ENCODE measurements at places on chromosomes 6 and 20.

GRCh38 chr6:87789198-87789899, 87.3 kb upstream of the AKIRIN2 start:
- DNase-seq: no peak

DNA sequence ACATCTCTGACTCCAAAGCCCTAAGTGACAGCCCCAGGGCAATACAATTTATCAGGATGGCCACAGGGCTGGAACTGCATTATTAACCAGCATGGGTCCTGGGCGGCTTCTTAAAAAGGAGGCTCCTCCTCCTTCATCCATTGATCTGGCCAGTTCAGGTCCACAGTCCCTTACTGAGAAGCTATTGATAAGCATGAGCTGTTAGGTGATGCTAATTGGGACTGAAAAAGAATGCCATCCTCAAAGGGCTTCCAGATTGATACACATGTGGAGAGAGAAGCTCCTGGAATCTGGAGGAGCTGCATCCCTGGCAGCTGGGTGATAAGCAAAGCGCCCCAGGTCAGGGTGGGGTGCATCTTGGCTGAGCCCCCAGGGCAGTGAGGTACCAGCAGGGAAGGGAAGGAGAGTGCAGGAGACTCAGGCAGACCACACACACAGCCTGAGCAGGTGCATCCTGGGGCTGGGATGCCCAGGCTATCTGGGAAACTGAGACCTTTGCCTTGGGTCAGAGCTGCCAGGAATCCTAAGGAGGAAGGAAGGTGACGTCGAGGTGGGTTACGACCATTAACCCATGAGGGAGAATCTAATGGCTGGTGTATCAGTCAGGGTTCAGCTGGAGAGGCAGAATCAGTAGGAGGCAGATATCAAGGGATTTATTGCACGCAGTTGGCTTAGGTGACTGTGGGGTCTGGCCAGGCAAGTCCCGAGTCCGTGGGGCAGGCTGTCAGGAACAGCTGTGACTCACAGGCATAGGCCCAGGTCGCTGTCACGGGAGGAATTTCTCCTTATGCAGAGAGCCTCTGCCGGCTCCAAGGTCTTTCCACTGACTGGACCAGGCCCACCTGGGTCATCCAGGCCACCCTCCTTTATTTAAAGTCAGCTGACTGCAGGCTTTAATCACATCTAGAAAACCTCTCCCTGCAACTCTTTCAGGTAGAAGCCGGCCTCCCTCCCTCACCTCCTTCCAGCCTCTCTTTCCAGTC, 261.2 kb downstream of the BMP7 start:
- no peak for DNase-seq

DNA sequence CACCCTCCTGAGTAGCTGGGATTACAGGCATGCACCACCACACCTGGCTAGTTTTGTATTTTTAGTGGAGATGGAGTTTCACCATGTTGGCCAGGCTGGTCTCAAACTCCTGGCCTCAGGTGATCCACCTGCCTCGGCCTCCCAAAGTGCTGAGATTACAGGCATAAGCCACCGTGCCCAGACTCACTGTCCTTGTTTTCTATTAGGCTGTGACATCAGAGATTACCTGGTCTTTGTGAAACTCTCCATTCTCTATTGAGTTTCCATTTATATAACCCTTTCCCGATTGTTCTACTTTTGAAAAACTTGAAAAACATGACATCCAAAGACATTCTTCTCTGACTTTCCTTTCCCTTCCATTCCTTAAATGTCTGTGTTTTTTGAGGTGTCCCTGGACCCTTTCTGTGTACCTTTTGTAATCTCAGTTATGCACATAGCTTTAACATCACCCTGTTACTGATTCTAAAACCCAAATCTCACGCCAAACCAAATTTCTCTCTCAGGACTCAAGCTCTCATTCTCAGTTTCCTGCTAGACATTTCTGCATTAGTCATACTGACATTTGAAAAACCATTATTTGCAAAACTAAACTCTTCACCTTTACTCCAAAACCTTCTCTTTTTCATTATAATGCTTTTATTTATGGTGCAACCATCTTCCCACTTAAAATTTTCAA, 137.0 kb downstream of the KHDC1L start:
- DNase-seq: no peak

DNA sequence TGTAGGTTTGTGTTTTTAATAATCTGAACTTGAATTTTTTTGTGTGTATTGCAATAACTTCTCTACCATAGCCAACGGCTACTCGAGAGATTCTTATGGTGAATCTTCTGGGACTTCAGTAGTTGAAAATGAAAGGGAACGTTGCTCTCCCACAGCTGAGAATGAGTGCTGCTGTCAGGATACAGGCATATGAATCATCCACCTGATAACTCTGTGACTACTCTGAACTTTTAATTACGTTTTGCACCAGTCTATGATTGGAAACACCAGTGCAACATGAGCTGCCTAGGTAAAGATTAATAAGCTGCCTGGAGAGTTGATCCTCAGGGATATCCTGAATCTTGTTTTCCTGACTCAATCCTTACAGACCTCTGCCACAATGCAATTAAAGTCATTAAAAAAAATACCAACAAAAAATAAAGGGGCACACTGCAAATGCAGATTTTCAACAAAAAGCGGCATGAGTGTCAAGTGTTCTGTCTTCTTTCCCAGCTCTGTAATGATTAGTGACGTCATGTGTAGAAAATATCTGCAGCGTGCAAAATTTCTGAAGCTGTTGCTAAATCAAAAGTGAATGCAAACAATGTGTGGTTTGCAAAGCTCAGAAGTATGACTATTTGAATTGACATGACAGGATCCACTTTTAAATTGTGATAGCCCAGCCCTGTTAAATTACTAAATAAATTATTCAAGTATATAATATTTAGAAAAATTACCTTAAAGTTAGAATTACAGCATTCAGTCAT, 432.2 kb downstream of the HTR1B start:
- no peak for DNase-seq

GRCh38 chr6:163284151-163284550, 130.4 kb upstream of the QKI start:
- no peak for DNase-seq

- no peak for DNase-seq
These were observed 109.3 kb downstream of the WDR27 start for GRCh38 chr6:169592558-169592957.

- no peak for DNase-seq
These were observed at the start of gene KCNG1 for GRCh38 chr20:51022803-51023616. Gene KCNG1, minus strand, starts transcription at chr20:51023107. Its CDS starts 12,769 bp downstream, at chr20:51010338.

GRCh38 chr6:84074988-84075781, 41.6 kb downstream of the MRAP2 start:
- DNase-seq: no peak

- no peak for DNase-seq
These were observed 35.9 kb upstream of the TOX2 start for GRCh38 chr20:43878776-43879175.

- DNase-seq: no peak
These were observed 181.8 kb downstream of the ZMYND8 start for GRCh38 chr20:47174456-47175243.

DNA sequence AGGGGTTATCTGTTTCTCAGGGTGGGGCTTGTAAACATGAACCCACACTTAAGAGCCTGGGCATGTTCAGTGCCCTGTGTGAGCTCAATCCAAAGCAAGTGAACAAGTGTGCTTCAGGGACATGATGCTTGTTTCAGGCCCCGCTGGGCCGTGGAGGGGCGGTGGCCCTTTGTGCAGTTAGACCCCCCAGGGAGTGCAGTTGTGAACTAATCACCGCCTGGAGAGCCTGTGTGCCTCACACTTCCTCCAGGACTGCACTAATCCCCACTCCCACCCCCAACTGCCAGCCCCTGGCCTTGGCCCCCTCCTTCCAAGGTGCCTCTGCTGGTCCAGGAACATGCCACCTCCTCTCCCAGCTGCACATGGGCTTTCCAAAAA, 58.1 kb downstream of the RREB1 start:
- DNase-seq: no peak

GRCh38 chr6:72649032-72649984, 27.4 kb downstream of the KCNQ5 start:
- no peak for DNase-seq

- no peak for DNase-seq
These were observed 49.9 kb upstream of the GTSF1L start for GRCh38 chr20:43776691-43777090.

DNA sequence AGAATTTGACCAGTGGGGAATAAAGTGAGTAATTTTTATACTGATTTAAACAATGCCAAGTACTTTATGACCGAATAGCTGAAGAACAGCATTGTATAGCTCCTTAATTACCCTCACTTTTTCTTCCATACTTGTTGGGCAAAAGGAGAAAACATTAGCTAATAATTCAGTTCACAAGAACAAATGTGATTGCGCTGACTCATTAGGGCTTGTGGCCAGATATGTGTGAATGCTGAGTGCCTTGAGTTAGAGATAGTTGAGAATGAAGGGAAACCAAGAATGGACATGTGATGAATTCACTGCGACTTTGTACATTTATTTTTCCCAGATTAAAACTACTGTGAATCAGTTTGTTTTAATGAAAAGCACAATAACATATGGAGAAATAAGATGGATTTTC, 669.4 kb downstream of the TFAP2A start:
- DNase-seq: no peak

- no peak for DNase-seq
These were observed 396.1 kb downstream of the PLCB1 start for GRCh38 chr20:8527998-8528723.

GRCh38 chr6:116667623-116668022, 943 bp downstream of the ZUP1 start:
- DNase-seq: no peak

DNA sequence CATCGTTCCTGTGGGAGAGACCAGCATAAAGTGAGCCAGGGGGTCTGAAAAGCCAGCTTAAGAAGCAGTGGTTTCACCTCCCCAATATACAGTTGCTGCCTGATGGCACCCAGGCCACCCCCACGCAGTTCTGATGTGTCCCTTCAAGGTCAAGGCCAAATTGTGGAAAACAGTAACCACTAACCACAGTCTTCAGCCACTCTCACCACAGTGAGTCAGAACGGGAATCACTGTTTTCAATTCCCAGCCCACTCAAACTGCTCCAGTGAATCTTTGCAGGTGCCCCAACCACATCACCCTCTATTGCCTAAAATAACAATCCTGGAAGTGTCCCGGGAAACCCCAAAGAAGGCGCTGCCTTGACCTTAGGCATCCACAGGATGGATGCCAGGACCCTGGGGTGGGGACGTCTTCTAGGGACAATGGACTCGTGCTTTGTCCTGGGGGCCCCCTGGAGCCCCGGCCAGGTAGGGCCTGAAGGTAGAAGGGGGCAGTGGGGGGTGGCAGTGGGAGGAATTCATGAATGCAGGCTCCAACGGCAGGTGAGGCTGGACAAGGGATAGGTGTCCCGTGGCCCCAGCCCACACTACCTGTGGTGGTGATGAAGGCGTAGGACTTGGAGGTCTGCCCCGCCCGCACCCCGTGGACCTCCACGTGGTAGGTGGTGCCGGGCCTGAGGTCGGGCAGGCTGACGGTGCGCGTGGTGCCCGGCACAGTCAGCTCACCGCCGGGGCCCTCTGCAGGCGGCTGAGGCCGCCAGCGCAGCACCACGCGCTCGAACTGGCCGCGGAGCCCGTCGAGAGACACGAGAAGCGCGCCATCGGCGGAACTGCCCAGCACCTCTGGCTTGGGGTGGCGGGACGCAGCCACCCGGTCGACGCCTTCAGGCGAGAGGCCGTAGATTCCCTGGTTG, 22.2 kb downstream of the TNXB start:
- DNase-seq: no peak

DNA sequence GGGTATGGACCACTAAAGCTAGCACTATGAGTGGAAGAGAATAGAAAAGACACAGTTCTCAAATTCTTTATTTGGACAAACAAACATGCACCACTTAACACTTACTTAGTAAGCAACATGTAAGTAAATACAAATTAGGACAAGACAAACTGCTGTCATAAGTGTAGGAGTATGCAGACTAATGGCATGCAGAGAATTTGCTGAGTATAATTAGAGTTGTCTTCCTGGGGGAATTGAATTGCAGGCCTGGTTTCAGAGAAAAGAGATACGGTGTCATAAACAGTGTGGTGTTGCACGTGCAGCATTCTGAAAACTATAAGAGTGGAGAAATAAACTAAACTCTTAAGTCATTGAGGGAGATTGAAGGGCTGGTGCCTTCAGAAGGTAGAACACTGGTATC, 125.2 kb upstream of the EYA4 start:
- DNase-seq: no peak

- DNase-seq: no peak
These were observed 951.1 kb upstream of the ADGRB3 start for GRCh38 chr6:67683960-67684359.

GRCh38 chr20:64219202-64219601, 36.3 kb upstream of the PCMTD2 start:
- no peak for DNase-seq

DNA sequence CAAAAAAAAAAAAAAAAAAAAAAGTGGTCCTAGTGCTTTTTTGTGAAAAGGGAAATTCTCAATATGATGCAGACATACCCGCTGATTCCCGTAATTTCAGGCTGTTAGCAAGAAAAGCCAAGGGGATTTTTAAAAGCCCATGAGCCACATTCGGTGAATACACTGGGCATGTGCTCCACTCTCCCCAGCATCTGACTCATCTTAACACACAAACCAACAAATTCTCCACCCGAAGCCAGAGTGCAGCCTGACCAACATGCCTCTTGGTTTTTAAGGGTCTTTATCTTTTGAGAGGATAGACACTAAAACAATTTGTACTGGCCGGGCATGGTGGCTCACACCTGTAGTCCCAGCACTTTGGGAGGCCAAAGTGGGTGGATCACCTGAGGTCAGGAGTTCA, 45.5 kb upstream of the CD83 start:
- DNase-seq: no peak

- DNase-seq: no peak
These were observed 60.2 kb downstream of the CTCFL start for GRCh38 chr20:57464642-57465211.

DNA sequence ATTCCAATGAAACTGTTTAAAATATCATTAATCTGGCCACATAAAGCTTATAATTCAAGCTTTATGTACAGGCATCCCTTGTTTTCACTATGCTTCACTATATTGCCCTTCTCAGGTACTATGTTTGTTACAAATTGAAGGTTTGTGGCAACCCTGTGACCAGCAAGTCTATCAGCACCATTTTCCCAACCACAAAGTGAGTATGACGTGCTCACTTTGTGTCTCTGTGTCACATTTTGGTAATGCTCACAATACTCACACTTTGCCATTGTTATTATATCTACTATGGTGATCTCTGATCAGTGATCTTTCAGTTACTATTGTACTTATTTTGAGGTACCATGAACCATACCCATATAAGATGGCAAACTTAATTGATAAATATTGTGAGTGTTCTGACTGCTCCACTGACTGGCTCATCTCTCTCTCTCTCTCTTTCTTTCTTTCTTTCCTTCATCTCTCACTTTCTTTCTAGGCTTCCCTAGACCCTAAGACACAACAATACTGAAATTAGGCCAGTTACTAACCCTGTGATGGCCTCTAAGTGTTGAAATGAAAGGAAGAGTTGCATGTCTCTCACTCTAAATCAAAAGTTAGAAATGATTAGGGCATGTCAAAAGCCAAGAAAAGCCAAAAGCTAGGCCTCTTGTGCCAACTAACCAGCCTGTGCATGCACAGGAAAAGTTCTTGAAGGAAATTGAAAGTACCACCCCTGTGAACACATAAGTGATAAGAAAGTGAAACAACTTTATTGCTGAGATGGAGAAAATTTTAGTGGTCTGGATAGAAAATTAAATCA, 227.9 kb downstream of the BCAS1 start:
- no peak for DNase-seq

- DNase-seq: no peak
These were observed 6.3 kb downstream of the SMOC2 start for GRCh38 chr6:168447282-168447681.

- DNase-seq: no peak
These were observed 2.1 kb downstream of the SALL4 start for GRCh38 chr20:51800060-51800871.

GRCh38 chr6:15621203-15622044, 41.4 kb downstream of the DTNBP1 start:
- no peak for DNase-seq

GRCh38 chr6:31053873-31054272, 43.6 kb downstream of the MUC22 start:
- no peak for DNase-seq
